ENCODE measurements at places on chromosomes 11 and 22.

DNA sequence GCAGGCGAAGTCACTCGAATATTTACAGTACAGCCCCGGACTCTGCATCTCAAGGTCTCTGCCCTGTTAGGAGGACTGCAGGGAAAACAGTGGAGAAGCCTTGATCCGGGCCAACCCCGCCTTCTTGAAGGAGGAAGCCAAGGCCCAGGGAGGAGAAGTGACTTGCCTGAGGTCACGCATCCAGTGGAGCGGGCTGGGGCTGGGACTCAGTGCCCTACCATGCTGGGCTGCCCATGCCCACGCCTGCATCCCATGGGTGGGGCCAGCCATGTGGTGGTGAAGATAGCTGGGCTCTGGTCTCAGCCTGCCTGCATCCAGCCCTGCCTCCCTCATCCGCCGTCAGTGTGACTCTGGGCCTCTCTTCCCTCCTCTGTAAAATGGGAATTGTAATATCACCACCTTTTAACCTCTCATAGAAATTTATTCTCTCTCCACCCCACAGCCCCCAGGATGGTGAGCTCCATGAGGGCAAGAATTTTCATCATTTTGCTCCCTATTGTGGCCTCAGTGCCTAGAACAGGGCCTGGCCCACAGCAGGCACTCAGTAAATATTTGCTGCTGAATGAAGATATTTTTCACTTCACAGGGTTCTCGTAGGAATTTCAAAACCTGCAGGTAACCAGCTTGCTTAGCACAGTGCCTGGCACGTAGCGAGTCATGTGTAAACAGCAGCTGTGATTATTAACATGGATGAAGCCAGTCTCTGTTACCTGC is 57.3 kb downstream of the OTOG start:
- DNase-seq: no peak

- DNase-seq: no peak
Measured at GRCh38 chr11:115578275-115578674, 74.1 kb upstream of the CADM1 start.

- DNase-seq: no peak
Measured at GRCh38 chr11:120516461-120517389, 5.2 kb downstream of the GRIK4 start.

DNA sequence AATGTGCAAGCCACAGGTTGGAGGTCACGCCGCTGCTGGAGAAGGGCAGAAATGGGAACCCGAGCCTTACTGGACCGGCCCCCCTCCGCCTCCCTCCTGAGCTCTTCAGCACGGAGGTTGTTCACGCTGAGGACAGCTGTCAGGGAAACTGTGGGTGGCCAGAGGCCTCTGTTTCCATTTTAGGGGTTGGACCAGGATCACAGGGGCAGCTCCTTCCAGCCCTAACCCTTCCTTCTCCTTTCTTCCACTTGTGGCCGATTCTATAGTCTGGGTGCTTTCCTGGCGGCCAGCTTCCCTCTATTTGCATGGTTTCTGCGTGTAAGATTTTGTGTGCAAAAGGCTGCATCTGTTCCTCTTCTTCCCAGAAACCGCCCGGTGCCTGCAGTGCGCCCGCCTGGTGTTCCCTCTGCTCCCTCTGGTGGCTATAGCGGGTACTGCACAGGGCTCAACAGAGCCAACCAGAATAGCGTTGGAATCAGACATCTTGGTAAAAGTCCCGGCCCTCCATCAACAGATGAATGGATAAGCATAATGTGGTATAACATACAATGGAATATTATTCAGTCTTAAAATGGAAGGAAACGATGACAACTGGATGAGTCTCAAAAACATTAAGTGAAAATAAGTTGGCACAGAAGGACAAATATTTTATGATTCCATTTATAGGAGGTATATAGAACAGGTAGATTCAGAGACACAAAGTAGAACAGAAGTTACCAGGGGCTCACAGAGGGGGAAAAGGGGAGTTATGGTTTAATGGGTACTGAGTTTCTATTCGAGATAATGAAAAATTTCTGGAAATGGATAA is 8.4 kb upstream of the SLC22A8 start:
- peak; percentile 86 for DNase-seq

GRCh38 chr22:42562279-42562678 is 8.5 kb downstream of the SERHL2 start:
- DNase-seq: no peak

GRCh38 chr11:66815646-66816045 is 27.6 kb upstream of the RCE1 start:
- DNase-seq: no peak

DNA sequence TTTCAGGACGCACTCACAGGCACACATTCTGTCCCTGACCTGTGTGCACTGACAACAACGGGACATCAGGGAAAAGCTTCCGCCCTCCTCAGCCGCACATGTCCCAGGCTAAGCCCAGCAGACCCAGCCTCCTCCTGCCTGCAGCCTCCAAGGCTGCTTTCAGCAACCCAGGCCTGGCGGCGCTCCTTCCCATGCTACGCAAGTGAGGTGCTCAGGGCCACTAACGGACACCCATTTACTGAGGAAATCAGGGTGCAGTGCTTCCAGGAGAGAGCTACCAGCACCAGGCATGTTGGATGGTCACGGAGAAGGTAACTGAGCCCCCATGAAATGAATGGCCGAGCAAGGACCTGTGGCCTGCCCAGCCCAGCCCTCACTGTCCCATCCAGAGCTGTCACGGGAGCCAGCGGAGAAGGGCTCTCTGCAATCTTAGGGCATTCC is 6.9 kb downstream of the MOB2 start:
- no peak for DNase-seq

- DNase-seq: no peak
Measured at GRCh38 chr11:78192223-78192719, 3.6 kb downstream of the USP35 start.

DNA sequence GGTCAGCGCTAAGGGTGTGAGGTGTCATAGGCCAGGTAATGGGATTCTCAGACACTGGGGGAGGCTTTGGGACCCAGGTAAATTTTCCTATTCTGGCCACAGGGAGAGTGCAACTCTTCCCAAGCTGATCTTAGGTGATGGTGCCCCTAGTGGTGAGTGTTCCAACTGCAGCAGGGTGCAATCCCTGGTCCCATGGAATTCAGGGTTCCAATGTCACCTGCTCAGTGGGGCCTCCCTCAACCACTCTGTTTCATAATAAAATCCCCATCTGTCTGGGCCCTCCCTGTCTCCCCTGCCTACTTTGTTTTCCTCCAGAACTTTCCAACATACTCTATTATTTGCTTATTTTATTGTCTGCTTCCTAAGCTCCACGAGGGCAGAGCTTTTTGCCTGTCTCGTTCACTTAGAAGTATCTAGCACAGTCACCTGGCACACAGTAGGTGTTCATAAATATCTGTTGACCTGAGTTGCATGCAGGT is 2.9 kb upstream of the SGSM1 start:
- no peak for DNase-seq

- peak; percentile 28 for DNase-seq
Measured at GRCh38 chr22:30245985-30246813, at the start of gene LIF. Gene LIF, minus strand, starts transcription at chr22:30246759. Its CDS starts 64 bp downstream, at chr22:30246695.

- no peak for DNase-seq
Measured at GRCh38 chr11:118148856-118149255, 3.8 kb downstream of the SCN4B start.

DNA sequence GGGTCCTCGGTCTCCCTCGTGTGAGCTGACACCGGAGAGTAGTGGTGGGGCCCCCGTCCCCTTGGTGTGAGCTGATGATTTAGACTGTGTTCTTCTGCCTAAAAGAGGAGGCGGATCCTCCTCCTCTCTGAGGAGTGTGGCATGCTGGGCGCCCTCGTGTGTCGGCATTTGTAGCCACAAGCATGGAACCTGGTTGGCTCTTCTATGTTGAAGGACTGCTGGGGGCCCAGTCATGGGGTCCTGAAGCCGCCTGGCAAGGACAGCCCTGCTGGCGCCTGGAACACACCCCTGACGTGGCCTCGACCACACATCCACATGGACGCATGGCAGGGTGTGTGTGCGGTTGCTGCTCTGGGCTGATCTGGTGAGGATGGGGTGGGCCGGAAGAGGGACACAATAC is 50.2 kb downstream of the AP2A2 start:
- DNase-seq: no peak

All from T-cell (primary cell).